ENCODE measurements at places on chromosomes 2 and 18.

GRCh38 chr2:203799908-203800307, 67.7 kb upstream of the CTLA4 start:
- DNase-seq: no peak

GRCh38 chr2:194100201-194100600, 1556.8 kb upstream of the SLC39A10 start:
- no peak for DNase-seq

DNA sequence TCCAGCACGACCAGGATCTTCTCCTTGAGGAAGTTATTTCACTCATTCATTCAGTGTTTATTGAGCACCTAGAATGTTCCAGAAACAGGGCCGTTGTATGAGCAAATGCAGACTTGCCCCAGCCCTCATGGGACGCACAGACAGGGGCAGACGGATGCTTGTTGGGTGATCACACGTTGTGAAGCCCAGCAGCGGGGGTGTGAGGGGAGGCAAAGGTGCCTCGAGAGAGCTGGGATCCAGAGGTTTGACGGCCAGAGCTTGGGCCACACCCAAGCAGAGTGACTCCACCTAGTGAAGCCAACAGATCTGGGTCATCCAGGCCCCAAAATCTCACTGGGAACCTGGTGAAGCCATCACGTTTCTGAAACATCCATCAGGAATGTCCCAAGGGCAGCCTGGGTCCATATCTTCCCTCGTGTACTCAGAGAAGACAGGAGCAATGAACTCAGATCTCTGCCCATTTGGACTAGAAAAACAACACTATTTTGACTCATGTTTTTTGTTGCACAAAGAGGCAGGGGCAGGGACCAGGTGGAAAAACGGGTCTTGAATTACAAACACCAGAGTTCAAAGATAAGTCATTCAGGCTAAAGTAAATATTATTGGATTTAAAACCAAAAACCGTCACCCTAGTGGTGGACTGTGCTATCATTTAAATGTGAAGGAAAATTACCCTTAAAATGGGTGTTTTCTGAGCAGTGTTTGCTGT, 54.9 kb upstream of the RBM44 start:
- no peak for DNase-seq

- DNase-seq: no peak
Observed at GRCh38 chr2:35082072-35082471, 1273.5 kb upstream of the CRIM1 start.

DNA sequence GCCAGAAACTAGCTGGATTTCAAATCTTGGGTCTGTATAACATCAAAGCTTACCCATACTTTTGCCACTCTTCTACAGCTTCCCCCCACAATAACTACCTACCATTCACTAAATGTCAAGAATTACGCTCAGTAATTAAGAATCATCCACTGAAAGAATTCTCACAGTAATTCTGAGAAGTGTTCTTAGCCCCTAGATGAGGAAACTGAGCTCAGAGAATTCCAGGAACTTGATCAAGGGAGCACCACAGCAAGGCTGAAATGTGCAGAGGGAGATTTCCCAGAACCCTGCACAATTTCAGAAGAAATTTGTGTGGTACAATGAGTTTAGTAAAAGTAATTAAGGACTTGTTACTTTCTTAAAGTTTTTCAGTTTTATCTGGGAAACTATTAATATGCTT, 194.5 kb upstream of the STK17B start:
- no peak for DNase-seq
